Muscle of arm (tissue), 14 donors: ENCODE measurements at places on chromosomes 1 and 21. TPM values are rescaled to one million over a fixed set of nuclear protein-coding genes. Genes with fewer than 3 reads are reported as not detected.

DNA sequence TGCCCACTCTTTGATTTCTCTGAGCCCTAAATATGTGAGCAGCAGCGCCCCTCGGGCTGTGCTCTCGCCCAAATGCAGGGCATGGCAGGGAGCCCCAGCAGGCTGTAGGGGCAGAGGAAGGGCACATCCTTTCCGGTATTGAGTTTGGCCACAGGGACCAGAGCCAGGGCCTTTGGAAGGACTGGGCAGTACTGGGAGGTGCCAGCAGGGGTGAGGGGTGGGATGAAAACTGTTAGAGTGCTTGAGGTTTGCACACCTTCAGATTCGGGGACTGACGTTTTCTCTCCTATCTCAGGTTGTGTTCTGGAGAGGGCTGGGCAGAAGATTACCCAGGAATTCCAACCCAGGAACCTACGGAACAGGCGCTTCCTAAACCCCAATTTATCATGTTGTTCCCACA, 2.2 kb upstream of the ATP1A2 start:
- no peak for DNase-seq

SLAMF1 gene
- polyA plus RNA-seq = not detected

GRCh38 chr21:38819719-38820159, 14.0 kb downstream of the ETS2 start:
- no peak for DNase-seq

ACTA1 gene
- polyA plus RNA-seq = 14,063 TPM

DNA sequence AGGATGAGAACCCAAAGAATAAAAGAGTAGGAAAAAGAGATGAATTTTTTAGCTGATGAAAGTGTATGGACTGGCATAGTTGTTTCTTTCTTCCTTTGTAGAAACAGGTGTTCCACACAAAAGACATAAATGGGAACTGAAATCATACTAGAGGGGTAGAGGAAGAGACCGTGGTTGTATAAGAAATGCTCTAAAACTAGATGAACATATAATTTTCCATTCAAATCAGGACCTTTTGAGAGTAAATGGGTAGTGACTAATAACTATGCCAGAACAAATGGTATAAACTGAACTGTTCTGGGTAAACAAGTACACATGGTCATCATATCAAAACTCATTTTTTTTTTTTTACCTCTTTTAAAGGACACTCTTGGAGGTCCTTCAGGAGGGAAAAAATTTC, 344.2 kb downstream of the VAV3 start:
- no peak for DNase-seq

DNA sequence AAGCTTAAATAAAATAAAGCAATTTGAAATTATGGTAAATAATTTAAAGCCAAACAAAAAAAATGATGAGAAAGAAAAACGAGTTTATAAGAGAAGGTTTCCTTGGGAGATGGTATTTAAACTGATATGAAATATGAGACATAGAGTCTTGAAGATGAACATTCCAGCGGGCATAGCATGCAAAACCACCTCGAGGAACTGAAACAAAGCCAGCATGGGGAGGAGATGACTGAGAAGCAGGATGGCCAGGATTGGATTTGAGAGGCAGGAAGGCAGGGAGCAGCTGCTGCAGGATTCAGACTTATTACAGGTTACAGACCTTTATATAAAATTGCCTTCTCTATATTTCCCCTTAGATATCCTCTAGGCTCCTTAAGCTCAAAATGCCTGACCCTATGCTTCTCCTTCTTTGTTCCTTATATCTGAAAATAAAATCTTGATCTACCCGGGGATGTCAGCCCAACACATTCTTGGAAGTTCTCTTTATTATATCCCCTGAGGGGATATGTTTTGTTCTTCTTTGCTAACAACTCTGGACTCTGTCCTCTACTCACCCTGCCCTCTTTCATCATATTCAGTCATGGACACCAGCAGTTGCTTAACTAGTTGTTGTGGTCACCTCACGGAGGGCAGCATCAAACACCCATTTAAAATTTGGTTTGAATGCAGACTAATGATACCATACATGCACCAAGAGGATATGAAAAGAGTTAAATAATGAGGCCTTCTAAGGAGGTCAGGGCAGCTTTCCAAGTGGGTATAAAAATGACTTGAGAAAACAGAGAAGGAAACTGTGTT, 719.1 kb upstream of the B3GALT2 start:
- no peak for DNase-seq

DNA sequence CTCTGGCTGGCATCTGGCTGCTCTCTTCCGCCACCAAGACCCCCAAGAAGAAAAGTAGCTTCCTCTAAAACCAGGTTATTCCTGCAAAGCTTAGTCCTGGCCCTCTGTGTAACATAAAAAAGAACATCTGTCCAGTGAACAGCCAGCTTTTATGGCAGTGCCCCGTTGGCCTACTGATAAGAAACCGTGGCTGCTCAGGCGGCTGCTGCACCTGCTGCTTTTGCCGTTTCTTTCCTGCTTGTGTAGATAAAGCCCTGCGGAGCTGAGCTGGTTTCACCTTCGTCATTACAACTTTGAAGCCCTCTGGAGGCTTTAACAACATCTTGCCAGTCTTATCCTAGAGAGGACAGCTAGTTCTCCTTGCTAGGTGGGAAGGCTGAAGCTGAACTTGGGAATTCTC, 20.5 kb downstream of the ELAPOR1 start:
- DNase-seq = no peak

NR5A2 gene
- polyA plus RNA-seq = 13.1 TPM

DNA sequence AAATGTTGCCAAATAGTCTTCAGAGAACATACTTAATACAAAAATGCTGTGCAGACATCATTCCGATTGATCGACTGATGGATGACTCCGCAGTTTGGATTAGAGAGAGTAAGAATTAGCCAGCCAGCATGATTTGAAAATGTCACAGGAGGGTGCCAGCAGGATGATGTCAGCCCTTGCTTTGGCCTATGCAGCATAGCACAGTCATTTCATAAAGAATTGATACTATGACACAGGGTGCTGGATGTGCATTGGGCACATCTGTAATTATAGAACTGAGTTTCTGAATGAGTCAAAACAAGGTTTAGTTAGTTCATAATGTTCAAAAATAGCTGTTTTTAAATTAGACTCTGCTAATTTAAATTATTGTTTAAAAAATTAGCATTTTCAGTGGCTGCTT, 21.6 kb upstream of the TRAF5 start:
- no peak for DNase-seq

DNA sequence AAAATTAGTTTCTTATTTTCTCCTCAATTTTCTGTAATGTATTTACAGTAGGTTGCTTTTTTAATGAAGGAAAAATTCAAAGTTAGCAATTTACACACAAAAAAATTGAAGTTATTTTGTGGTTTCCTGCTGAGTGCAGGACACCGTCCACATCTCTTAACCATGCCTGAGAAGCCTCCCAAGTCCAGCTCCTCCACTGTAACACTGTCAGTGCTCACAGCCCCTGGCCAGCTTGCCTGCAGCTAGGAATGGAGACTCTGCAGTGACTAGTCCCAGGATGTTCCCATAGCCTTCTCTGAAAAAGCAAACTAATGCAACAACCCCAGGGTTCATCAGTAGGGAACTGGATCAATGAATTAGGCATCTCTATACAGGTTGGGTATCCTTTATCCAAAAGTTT, 3.5 kb downstream of the A3GALT2 start:
- no peak for DNase-seq

- DNase-seq = no peak
These were observed 39.8 kb downstream of the HIVEP3 start for GRCh38 chr1:41878911-41879310.

PIGV gene
- 8.2 TPM for polyA plus RNA-seq

DNA sequence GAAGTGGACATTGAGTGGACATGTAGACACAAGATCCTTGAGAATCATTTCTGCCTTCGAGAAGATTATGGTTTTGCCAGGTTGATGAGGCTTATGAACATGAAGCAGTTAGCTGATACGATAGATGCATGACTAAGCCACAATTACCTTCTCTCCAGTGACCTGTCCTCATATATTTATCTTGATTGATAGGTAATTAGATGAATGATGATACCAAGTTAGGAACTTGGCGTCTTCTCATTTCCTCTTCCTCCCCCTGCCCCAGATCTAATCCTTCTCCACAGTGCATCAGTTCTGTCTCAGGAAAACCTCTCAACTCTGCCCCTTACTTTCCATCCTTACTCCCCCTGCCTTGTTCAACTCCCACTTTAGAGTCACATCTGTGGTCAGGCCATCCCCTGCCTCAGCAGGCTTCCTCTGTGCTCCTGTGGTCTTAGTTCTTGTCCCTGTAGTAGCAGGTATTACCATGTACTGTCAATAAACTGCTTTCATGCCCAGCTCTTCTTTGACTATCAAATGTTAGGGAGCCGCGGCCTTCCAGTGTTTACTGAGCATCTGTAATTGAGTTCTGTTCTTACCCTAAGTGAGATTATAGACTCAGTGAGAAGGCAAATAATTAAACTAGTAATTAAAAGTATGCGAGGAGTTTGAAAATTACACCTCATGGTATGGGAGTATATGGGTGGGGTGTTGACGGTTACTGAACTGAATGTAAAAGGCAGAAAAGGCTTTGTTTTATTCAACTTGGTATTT, 5.1 kb downstream of the ST6GALNAC3 start:
- DNase-seq = no peak

PIGK gene
- polyA plus RNA-seq = not detected

DNA sequence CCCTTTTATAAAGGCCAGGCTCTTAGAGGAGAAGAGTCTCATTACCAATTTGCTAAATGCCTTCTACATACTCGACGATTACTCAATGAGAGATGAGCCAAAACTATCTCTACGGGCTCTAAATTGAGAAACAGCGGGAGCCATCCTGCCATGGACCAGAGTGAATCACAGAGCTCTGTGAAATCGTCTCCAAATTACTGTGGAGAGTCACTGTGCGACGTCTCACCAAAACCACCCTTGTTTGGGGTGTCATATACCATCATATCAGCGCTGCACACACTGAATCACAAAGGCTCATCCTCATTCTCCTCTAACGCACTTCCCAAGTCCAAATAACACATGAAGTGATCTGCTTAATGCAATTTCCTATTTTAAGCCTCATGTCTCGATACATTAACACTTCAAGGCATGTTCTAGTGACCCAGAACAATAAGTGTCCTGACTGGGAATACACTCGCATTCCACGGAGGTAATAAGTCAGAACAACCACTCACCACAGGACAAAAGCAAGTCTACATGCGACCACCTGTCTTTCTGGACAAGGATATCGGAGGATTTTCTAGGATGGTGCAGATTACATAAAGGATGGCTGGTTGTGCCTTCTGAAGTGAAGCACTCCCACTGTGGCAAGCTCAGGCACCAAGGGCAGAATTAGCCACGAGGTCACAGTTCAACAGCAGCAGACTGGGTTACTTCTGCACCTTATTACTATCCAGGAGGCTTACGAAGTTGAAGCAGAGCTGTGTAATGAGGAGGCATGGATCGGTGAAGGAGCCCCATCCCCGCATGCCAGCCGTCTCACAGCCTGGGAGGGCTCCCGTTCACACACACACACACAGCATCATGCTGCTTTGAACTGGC, 44.3 kb downstream of the NID1 start:
- DNase-seq = no peak

DNA sequence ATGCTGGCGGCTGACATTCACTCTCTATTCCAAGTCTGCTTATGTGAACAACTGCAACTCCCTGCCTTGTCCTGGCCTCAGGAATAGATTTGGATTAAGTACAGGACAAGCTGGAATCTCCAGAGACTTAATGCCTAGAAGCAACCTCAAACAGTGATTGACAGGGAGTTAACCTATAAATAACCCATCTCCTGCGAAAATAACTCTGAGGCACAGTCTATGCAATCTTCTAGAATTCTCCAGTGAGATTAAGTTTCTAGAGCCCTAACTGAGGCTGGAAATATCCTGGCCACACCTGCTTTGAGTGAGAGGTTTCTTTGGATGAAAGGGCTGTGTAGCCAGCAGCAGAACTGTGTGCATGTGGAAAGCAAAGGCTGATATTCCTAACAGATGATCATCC, 25.3 kb upstream of the ATP1A1 start:
- no peak for DNase-seq

DNA sequence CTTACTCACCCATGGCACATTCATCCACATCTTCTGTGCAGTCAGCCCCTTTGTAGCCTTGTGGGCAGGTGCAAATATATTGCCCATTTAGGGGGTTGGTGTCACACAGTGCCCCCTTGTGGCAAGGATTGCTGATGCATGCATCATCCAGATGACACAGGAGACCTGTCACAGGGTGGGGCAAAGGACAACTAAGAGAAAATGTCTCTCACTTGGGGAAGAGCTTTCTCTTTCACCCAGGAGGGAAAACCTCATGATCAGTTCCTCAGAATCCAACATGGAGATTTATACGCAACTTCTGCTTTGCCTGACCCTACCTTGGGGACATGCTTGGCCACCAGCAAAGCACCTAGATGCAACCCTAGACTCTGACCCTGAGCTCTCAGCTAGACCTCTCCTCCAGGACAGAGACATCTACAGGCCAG, 71.8 kb upstream of the ADAM30 start:
- no peak for DNase-seq

GRCh38 chr1:158952416-158952815, 21.1 kb downstream of the PYHIN1 start:
- DNase-seq = no peak

DNA sequence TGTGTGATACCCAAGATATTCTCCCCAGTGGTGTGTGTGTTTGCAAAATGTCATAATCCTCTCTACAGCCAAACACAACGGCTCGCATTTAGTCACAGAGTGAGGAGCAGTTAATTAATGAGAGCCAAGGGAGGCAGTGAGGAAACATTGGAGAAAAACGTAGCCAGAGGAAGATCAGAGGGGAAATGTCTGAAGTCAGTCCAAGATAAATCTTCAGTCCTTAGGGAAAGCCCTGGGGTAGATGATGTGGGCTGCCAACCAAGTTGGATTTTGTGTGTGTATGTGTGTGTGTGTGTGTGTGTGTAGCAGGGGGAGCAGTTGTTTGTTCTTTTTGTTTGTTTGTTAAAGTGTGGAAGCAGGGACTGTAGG, 201.0 kb upstream of the PTBP2 start:
- DNase-seq = peak; percentile 33

GRCh38 chr1:30460661-30461060, 262.7 kb downstream of the MATN1 start:
- DNase-seq = no peak

OR6N1 gene
- not detected for polyA plus RNA-seq

DNA sequence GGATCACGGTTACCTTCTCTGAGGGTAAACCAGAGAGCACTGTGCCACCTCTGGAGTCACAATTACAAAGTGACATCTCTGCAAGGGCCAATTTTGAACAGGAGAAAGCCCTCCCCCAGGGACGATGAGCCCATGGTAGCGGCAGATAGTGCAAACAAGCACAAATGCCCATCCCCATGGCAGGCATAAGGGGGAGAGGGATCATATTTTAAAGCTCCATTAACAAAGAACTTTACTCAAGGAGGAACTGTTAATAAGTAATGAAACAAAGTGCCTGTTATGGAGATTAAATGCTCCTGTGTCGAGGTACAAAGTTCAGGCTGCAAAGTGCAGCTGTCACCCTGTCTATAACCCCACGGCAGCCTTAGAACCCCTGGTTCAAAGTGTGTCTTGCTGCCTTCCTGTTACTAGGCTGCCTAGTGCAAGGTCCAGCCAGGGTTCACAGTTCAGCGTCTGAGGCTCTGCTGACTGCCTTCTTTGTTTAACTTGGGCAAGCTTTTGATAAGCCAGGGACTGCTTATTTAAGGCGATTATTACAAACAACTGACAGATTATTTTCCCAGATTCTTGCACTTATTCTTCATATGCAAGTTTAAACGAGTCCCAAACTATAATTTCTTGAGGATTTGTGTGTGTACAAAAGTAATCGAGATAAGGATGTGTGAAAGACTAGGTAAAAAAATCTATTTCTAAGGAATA, 75.7 kb upstream of the NRIP1 start:
- DNase-seq = no peak

GRCh38 chr1:147608596-147608995, 61.7 kb downstream of the ACP6 start:
- DNase-seq = no peak
